ENCODE measurements at places on chromosomes 3 and 15. TPM values are rescaled to one million over a fixed set of nuclear protein-coding genes. Genes with fewer than 3 reads are reported as not detected.

DNA sequence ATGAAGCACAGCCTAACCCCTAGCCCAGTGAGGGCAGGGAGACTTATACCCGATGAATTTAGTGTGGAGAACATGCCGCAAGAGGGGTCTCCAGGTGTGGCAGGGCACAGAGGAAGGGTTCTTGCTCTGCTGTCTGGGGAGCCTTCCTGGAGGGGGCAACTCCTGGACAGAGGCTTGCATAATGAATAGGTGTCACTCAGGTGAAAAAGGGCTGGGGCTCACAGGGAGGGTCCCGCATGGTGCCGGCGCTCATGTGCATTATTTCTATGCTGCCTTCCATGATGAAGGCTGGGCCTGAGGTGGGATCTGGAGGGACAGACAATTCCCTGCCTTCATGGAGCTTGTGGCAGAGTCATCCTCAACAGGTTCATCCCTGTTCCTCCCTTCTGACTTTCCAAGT, 51.5 kb downstream of the ITGA11 start:
- DNase-seq: no peak

DNA sequence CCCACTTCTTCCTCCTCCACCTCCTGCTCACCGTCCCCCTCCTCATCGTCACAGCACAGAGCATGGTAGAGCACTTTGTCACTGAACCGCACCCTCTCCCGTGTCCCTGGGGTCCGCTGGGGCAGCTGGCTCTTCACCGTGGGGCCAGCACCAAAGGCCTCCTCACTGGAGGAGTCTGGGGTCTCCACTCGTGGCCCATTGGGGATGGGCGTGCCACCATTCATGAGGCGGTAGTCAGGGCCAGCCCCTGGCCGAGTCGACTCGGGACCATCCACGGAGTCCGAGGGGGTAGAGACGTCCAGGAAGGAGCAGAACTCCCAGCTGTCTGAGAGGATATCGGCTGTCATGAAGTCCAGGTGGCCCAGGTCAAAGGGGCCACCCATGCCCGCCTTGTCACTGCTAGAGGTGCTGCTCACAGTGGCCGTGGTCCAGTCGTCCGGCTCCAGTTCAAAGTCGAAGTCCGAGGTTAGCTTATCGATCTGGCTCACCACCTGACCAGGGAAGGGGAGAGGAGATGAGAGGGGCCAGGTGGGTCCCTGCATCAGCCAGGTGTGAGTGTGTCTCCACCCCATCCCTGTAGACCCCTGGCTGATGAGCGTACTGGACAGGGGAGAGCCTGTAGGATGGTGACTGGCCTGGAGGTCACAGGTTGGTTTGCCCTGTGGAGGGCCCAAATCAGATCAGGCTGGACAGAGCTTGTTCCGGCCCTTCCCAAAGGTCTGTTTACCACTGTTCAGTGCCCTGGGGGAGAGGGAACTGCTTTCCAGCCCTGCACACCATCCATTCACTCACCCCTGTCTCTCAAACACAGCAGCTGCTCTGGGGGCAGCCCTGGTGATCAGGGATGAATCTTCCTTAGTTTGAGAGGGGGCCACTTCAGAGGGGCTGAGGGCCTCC, 12.8 kb downstream of the INSYN1 start:
- DNase-seq: no peak

- DNase-seq: no peak
Observed at GRCh38 chr15:40598126-40598525, 4.1 kb downstream of the KNL1 start.

DNA sequence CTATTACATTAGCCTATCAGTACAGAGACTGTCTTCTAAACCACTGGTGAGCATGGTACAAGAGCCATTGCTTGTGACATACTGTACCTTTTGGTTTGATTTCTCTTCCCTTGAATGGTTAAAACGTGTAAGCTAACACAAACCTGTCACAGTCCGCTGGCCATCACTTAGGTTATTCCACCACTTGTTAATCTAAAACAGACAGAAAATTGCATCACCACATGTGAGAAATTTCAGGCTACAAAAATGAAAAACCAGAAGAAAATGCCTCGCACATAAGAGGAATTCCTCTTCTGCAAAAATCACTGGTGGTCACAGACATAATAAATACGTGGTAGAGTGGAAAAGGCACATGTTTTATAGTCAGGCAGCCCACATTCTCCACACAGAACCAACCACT, 22.1 kb downstream of the PARL start:
- DNase-seq: no peak

P2RY1 gene
- 5.8 TPM for polyA plus RNA-seq

DRD3 gene
- polyA plus RNA-seq: not detected

HYKK gene
- polyA plus RNA-seq: 2.1 TPM

PRICKLE2 gene
- 10.0 TPM for polyA plus RNA-seq
